ENCODE measurements at places on chromosomes 3 and 15. TPM values are rescaled to one million over a fixed set of nuclear protein-coding genes. Genes with fewer than 3 reads are reported as not detected.

Gene RNU5B-1
- polyA plus RNA-seq, result not detected

Gene HOMER2
- polyA plus RNA-seq, result 1.6 TPM

Gene GOLGA8M
- polyA plus RNA-seq, result not detected

Gene TLR9
- 0.16 TPM for polyA plus RNA-seq

Gene CERS3
- polyA plus RNA-seq, result not detected

Gene CXCR6
- polyA plus RNA-seq, result 70.8 TPM

Gene KCNH8
- polyA plus RNA-seq, result not detected

Gene GATA2
- polyA plus RNA-seq, result not detected

Gene PRSS50
- polyA plus RNA-seq, result 0.13 TPM

Gene CPN2
- polyA plus RNA-seq, result not detected

Gene STT3B
- 137 TPM for polyA plus RNA-seq

Gene LCTL
- not detected for polyA plus RNA-seq

Gene CNTN4
- not detected for polyA plus RNA-seq

Gene TTLL13
- polyA plus RNA-seq, result 0.17 TPM

Gene CRABP1
- polyA plus RNA-seq, result not detected

Gene MYO5A
- polyA plus RNA-seq, result 15.8 TPM

Gene ACVR2B
- 0.43 TPM for polyA plus RNA-seq

Gene GPR160
- polyA plus RNA-seq, result 6.2 TPM

Gene CKMT1A
- not detected for polyA plus RNA-seq

Gene RASGRF1
- polyA plus RNA-seq, result not detected

Gene GOLGA8G
- not detected for polyA plus RNA-seq

Gene AGBL1
- polyA plus RNA-seq, result not detected

Gene CFAP44
- 0.51 TPM for polyA plus RNA-seq
